ENCODE measurements at places on chromosomes 11 and 22. TPM values are rescaled to one million over a fixed set of nuclear protein-coding genes. Genes with fewer than 3 reads are reported as not detected.

Gene DRICH1
- not detected for total RNA-seq

Gene MOV10L1
- 35.4 TPM for total RNA-seq

Gene OTOG
- total RNA-seq: not detected

Gene MMP7
- not detected for total RNA-seq

Gene SCN3B
- total RNA-seq: 1.5 TPM

Gene SEPTIN3
- total RNA-seq: not detected

Gene TMEM218
- total RNA-seq: 23.8 TPM

Gene CALCA
- not detected for total RNA-seq

Gene EI24
- 119 TPM for total RNA-seq

Gene VSIG10L2
- not detected for total RNA-seq

Gene VPREB1
- not detected for total RNA-seq

Gene ACTN3
- 0.18 TPM for total RNA-seq

Gene MOGAT2
- not detected for total RNA-seq

Gene AIFM3
- total RNA-seq: not detected

All from endothelial cell of umbilical vein (primary cell).